ENCODE measurements at places on chromosomes 7 and 10.

DNA sequence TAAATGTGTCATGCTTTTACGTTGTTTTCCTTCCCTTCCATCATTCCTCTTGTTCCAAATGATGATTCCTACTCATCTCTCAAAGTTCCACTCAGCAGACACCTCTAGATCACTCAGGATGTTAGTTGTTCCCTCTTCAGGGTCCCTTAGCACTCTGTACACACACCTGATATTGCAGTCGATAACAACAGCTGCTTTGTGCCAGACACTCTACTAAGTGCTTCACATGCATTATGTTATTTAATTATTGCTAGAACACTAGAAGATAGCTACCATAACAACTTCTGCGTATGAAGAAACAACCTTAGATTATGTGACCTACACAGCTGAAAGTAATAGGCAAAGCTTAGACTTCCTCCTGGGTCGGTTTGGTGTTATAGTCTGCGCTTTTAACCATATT lies 29.6 kb downstream of the PCBD1 start:
- DNase-seq, result no peak

- no peak for DNase-seq
Observed at GRCh38 chr7:46544396-46545008, 623.4 kb upstream of the IGFBP3 start.

GRCh38 chr7:47611045-47611511 lies 29.2 kb upstream of the TNS3 start:
- DNase-seq, result no peak

DNA sequence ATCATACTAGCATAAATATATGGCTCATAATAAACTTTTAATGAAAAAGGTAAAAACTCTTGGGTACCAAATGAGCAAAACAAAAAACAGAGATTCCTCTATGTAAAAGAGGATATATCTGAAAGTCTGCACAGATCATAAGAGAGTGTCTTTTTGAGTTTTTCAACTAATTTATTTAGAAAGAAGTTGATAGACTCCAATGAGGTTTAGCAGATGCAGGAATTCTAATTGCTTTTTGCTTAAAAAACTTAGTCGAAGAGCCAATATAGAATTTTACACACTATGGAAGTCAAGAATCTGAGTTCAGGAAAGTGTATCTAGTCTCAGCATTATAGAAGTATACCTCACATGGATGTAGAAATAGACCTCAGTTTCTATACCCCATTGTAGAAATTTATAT lies 3.4 kb upstream of the MLLT10 start:
- DNase-seq, result no peak

GRCh38 chr7:157627033-157627432 lies 290.2 kb downstream of the DNAJB6 start:
- no peak for DNase-seq

- DNase-seq, result no peak
Observed at GRCh38 chr10:69247313-69247710, 27.2 kb downstream of the HKDC1 start.

- DNase-seq, result no peak
Observed at GRCh38 chr7:25134358-25135010, 9.4 kb upstream of the CYCS start.

DNA sequence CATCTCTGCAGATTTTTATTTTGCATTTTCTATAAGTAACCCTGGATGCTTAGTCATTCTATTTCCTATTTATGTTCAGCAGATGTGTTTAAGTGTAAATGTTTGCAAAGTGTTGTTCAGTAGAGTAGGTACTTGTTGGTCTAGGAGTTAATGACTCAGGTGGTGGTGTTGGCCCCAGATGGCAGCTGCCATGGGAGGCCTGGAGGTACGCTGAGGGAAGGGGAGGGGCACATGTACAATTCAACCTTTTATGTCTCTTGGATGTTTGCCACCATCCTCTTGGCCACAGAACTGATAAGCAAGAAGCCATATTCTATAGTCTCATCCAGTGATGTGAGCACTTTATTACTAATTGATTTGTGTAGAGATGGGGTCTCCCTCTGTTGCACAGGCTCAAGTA lies 68.1 kb upstream of the SLC39A12 start:
- DNase-seq, result no peak

All from Ammon's horn (tissue), 1 donor.